ENCODE measurements at places on chromosomes 1 and 21.

GRCh38 chr1:186409091-186409490 is 33.5 kb downstream of the ODR4 start:
- no peak for DNase-seq

DNA sequence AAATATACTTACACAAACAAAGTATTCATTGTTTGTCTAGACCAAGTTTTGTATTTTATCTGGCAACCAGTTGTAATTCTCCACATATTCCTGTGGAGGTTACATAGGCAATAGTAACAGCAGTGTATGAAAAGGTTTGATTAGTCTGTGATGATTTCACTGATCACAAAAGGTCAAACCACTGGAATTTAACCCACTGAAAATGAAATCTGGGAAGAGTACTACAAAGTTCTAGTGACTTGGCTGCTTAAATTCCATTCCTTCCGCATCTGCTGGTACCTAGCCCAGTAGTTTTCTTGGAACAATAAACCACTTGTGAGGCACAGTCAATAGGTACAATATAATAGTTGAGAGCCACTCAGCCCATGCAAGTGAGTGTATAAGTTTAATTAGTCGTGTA is 205.4 kb downstream of the NFIA start:
- DNase-seq, result no peak

DNA sequence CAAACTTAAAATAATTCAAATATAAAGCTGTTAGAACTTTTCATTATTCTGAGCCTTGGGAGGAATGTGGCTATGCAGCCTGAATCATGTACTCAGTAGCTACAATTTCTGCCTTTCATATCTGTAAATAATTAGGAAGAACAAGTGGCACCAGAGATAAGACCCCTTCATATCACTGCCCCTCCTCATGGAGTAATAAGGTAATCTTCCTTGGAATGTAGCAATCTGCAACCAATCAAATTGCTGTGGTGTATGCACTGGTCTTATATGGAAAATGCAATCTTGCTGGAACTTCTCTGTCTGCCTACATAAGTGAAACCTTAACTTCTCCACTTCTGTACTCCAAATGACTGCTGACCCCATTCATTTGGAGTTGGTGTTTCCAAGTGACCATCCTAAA is 104.4 kb upstream of the VANGL1 start:
- no peak for DNase-seq

DNA sequence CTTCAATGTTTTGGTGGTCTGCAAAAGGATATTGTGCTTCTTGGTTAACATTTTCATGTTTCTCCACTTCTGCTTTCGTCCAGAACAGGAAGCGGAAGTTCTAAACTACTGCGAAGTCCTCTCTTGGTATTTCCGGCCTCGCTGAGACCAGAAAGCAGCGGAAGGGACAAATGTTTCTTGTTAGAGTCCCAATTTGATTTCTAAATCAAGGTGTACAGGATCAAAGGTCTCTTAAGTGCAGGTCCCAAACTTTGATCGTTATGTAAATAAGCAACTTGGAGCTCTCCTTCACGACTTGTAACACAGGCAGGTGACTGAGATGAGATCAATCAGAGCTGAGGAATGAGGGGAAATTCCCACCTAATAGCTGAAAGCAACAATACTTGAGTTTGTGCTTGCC is 40.1 kb upstream of the HMCN1 start:
- DNase-seq, result no peak

GRCh38 chr1:72885017-72885416 is 602.7 kb upstream of the NEGR1 start:
- no peak for DNase-seq

DNA sequence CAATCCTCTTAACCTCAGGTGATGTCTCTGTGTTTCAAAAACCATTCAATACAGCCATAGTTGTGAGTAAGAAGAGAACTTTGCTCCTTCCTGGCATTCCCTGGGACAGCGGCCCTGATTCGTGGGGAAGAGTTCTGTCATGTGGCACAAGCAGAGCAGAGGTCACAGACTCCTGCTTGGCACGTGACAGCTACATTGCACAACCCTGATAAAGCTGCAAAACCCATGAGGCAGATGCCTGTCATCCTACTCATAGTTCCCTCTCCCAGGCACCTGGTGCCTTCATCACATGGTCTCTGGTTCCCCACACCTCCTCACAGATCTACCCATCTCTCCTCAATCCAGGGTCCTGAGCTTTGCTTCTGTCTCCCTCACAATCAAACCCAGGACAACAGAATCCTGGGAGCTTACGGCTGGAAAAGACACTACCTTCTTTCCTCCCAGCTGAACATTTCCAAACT is 70.8 kb downstream of the PLPP3 start:
- no peak for DNase-seq

- DNase-seq, result no peak
Observed at GRCh38 chr1:207873055-207873890, 37.7 kb downstream of the CD34 start.

DNA sequence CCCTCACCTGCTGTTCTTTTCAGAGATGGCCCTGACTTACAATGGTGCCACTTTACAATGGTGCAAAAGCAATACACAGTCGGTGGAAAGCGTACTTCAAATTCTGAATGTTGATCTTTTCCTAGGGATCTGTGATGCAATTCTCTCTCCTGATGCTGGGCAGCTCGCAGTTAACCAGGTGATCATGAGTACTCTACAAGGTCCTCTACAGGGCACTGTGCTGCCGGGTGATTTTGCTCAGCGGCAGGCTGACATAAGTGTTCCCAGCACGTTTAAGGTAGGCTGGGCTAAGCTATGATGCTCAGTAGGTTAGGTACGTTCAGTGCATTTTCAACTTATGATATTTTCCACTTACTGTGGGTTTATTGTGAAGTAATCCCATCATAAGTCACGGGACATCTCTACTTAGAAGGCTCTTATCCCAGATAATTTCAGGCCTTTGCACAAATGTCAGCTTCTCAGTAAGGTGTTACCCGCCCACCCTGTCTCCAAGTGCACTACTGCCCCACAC is 126.5 kb downstream of the KCNN3 start:
- no peak for DNase-seq

DNA sequence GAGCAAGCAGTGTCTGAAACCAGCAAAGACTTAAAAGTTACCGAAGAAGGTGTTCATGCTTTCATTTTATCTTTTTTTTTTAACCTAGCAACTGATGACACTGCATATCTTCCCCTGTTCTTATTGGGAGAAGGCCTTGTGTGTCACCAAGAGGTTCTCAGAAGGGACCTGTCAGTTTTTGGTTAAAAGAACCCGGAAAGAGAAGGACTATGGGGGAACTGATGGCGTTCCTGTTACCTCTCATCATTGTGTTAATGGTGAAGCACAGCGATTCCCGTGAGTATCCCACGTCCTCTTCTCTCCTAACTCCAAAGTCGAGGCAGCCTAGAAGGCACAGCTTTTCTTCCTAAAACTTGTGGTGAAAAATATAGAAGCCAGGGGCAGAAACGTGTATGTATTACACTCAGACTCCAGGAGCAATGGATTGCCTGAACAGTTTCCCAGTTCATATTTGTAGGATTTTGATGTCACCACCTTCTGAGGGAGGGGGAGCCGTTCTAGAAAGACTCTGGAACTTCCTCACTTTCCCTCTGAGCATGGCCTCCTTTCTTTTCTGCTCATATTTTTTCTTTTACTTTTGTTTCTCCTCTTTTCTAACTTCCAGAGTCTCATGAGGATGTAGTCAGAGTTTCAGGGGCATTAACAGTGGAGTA is at the start of gene MR1:
Gene MR1, plus strand, starts transcription at position 185 of the 653 bp plus-strand sequence. Its CDS starts 25 bp downstream, at position 210.
- no peak for DNase-seq

DNA sequence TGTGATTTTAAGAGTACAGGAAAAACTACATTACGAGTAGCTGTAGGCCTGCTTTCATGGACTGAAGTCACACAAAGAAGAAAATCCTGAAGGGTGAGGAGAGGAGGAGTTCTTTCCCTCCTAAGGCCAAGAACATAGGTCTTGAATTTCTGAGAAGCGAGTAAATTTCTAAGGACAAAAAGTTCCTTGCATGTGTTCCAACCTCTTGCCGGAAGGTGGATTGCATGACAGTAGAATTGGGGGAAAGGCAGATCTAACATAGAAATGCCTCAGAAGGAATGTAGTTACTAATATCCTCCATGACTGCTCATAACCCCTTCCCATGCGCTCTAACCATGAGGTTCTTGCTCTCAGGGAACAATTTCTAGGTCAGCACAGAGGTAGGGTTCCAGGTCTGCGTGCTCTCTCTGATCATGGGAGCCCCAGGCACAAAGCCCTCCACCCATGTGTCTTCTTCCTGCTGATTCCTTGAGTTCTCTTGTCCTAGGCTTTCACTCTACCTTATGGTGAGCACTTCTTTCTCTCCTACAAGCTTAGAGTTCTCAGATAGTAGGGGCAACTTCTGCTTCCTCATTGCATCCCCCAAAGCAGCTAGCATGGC is 13.7 kb downstream of the CD2 start:
- no peak for DNase-seq

DNA sequence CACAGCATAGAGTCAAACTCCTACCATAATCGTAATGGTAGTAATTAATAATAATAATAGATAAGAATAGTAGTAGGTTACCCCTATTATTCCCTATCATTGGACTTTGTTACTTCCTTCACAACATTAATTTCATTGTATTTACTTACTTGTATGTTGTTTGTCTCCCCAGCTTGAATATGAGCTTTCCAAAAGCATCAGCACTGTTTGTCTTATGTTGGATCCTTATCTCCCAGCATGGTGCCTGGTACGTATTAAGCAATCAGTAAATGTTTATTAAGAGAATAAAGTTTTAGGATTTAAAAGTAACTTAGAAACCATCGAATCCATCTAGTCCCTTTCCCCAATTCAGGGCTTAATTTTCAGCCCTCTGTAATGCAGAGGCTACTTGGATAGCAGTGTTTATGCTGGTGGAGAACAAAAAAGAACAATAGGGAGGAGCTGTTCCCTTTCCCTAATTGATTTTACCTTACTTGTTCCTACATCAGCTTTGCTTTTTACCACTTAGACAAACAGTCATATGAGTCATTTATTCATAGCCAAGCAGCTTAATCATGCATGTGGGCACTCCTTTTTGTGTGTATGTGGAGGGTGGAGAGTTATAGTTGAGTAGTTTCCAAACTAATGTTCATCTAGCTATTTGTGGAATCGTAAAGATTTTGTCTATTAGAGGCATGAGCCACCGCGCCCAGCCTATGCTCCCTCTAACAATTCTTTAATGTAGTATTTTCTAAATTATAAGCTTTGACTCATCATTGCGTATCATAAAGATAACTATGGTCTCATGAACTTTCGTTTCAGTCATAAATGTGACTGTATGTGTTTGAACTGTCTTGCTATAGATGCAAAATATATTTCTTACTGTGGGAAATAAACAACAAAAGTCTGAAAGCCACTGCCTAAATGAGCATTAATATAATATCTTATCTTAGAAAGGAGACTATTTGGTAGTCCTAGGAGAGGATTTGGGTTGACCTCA is 20.9 kb upstream of the DR1 start:
- no peak for DNase-seq

DNA sequence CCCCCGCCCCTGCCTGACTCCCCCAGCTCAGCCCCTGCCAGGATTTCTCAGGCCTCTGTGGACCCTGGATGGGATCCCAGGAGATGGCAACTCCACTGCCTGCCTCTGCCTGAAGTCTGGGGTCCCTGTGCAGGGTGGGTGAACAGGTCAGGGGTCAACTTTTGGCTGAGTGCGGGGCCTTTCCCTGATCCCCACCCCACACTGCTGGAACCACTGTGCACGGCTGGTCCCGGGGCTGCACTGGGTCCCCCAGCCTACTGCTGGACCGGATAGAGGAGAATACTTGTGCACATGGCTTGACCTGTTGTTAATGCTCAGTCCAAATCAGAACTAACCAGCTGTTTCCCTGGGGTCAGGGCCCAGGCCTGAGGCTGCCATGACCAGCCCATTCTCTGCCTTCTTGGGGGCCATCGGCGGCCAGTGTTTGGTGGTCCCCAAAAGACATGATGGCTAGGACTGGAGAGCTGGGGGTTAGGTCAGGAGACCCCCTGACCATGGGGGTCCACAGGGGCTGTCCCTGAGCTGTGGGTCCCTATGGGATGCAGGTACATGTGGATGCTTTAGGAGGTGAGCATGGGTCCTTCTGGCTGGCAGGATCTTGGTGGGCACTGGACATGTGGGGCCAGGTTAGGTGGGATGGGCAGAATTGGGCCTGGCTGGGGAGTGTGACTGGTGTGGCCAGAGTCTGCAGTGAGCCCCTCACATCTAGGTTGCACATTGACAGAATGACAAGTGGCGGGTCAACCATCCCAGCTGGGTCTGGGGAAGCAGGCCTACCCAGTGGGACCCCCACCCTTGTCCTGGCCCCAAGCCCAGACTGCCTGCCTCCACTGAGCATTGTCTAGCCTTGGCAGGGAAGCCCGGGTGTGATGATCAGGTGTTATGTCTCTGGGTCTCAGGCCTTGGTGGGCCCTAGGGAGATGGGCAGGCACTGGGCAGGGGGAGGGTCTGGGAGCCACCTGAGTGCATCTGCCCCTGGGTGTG is 19.0 kb upstream of the ZNF678 start:
- no peak for DNase-seq

DNA sequence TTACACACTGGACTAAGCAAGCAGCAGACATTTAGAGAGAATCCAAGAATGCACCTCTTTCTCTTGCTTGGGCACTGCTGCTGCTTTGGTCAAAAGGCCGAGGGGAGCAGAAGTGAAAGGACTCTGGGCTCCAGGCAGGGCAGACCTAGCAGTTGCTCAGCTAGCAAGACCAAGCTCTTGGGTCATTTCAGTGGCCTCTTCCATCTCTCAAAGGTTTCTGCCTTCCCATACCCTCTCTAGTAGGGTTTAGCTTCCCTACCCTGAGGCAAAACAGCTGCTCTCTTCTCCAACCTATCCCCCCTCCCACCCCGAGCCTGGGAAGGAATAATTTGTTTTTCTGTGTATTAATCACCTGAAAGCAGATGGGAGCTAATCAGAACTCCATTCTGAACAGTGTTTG is 25.8 kb downstream of the TFAP2E start:
- DNase-seq, result no peak

Data from esophagus squamous epithelium (tissue), 5 donors.